ENCODE measurements at places on chromosomes 5 and 9.
A peak's percentile ranks its signal among the peaks of the same experiment; 100 is the strongest.

GRCh38 chr5:63400079-63400478, 562.2 kb downstream of the HTR1A start:
- no peak for DNase-seq

GRCh38 chr5:163623986-163624385, 118.6 kb downstream of the MAT2B start:
- DNase-seq: no peak

- no peak for DNase-seq
Measured at GRCh38 chr5:80370390-80370789, 37.5 kb upstream of the ZFYVE16 start.

DNA sequence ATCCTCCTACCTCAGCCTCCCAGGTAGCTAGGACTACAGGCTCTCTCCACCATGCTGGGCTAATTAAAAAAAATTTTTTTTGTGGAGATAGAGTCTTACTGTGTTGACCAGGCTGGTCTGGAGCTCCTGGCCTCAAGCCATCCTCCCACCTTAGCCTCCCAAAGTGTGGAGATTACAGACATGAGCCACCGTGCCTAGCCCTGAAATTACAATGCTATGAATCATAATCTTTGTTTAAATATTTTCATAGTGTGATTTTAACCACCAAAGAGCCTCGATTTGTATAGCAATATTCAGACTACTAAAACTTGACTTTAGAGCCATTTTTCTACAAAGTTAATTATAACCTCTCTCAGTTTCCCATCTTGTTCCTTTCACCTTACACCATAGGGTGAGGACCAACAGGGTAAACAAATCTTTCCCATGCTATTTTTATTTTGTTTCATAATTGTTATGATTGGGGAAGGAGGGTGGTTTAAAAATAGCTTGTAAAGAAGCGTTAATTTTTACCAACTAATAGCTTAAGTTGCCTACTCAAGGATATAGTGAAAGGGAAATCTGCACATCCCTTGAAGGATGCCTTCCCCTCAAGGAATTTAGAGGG, 32.7 kb downstream of the UBE2D2 start:
- DNase-seq: no peak

GRCh38 chr5:172383191-172383802, 71.0 kb downstream of the SH3PXD2B start:
- no peak for DNase-seq

DNA sequence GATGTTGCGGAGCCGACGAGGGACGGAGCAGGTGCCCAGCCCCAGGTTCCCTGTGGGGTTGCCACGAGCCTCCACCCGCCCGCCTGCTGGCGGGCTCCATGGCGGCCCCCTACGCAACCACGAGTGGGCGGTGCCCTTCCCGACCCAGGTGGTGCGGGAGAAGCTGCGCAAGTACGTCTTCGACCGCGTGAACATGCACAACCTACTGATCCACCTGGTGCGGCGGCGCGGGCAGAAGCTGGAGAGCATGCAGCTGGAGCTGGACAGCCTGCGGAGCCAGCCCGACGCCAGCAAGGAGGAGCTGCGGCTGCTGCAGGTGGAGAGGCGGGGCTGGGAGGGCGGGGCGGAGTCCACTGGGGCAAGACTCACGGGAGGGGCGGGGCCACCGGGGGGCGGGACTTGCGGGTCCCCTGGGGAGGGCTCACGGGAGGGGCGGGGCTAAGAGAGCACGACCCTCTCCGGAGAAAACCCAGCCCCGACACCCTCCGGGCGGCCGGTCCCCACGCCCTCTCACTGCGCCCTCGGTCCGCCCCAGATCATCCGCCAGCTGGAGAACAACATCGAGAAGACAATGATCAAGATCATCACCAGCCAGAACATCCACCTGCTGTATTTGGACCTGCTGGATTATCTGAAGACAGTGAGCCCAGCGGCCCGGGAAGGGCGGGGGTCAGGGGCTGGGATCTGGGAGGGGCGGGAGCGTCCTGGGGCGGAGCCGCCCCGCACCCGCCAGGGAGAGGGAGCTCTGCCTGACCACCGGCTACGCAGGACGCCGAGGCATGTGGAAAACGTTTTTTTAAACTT, 3.9 kb downstream of the CCDC183 start:
- DNase-seq: peak; percentile 84

DNA sequence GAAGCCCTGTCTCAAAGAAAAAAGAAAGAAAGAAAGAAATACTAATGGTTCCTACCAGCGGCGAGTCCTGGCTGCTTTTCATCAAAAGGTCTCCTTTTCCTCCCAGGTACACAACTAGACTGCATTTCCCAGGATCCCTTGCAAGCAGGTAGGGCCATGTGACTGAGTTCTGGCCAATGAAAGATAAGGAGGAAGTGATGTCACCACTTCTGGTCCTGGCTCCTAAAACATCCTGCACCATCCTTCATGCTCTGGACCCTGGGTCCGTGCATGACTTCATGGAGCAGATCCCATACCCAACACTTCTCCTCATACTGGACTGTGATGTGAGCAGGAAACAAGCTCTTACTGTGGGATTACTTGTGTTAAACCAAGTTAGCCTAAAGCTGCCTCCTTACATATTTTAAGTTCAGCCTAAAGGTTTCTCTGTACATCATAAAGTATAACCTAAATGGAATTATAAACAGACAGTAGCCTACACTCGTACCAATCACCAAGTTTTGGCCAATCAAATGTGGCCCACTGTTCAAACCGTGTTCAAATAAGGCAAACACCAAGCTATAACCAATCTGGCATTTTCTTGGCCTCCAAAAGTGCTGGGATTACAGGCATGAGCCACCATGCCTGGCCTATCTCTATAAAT, 30.2 kb upstream of the FUBP3 start:
- no peak for DNase-seq

DNA sequence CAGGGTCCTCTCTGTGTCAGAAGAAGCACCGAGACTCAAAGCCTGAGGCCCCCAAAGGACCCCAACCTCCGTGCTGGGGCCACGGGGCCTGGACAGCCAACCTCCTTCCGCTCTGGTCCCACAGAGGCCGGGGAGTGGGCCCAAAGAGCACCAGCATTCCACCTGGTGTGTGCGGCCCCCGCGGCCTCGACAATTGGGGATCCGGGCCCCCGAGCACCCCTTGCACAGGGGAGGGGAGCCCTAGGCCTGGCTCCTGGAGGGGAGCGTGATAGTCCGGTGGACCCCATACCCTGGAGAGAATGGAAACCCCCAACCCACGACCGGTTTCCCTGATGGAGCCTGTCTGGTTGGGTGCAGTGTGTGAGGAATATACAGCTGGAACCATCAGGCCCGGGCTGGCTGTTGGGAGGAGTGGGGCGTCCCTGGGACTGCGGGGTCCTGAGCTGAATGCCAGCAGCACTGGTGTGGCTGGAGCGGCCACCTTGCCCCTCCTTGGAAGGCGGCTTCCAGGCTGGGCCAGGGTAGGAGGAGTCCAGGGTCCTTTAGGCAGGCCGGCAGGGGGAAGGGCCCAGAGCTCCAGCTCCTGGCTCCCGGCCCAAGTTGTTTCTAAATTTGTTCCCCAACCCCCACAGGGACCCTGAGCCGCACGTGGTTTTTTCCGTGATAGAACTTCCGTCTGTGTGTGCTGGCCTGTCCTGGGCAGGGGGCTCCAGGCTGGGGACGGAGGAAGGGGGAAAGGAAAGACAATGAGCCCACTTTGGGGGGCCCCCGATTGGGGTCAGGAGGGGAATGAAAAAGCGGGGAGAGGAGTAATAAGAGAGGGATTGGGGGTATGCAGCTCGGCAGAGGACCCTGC, 825 bp upstream of the TOR4A start:
- no peak for DNase-seq

DNA sequence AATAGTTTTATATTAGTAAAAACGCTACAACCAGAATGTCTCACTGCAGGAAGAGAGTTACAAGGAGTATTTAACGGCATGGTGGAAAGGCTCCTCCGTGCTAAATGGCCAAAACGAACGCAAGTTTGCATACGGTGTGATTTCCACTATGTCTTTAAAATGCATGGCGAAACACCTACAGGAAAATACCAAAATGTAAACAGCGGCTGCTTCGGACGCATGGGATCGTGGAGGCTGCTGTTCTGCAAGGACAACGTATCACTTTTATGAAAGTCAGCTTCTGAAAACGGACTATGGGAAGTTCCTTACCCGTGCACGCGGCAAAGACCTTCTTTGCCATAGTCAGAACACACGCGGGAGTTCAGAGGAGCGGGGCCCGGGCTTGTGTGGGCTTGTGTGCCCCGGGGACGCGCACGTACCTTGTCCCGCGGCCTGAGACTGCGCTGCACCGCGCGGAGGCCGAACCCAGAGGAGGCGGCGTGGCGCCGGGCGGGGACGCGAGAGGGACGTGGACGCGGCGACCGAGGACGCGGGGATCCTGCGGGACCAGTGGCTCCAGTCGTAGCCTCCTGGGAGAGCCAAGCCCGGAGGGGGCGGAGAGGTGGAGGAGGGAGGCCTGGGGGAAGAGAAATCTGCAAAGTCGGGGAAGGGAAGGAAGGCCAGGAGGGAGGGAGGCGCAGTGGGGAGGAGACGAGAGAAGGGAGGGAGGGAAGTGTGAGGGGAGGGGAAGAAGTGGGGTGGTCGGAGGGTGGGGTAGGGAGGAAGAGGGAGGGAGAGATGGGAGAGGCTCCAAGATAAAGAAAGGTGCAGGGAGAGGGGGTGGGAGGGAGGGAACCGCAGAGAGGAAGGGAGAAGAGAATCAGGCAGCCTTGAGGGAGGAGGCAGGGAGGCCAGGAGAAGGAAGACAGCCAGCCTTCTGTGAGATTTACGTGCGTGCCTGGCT, at the start of gene CMBL:
CMBL (minus strand) TSS at position 697 of the 943 bp plus-strand sequence. CDS start 17,140 bp downstream, outside the sequence.
- DNase-seq: peak; percentile 20

GRCh38 chr5:77486344-77486962, 5.7 kb downstream of the WDR41 start:
- DNase-seq: no peak

GRCh38 chr9:124038790-124039633, 27.4 kb downstream of the LHX2 start:
- DNase-seq: no peak

DNA sequence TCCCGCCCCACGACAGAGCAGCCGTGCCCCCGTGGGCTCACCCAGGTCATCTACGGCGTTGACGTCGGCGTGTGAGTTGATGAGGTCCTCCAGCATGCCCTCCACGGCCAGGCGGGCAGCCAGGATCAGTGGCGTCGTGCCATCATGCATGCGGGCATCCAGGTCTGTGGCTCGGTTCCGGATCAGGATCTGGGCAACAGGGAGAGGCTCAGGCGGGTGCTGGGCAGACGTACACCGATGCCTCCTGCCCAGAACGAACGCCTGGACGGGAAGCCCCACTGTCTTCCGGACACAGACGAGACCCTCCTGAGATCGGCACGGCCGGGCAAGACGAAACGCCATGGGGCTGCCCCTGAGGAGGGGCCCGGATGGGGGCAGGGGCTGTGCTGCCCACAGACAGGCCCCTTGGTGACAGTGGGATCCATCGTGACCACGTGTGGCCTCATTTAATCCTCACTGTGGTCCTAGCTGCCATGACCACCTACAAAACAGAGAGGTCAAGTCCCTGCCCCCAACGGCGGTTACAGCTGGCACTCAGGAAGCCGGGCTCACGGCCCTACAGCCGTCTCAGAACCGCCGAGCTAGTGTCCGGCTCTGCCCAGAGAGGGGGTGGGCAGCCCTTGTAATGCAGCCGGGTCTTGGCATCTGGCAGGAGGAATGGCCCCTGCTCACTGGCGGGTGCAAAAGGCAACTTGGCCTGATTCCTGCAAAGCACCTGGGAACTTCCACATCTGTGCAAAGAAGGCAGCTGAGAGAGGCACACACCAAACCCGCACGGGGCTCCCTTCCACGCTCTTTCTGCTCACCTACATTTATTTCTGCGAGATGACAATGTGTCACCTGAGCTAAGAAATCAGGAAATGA, 16.5 kb upstream of the SEC16A start:
- no peak for DNase-seq

GRCh38 chr5:133469252-133469651, 143.1 kb downstream of the FSTL4 start:
- DNase-seq: no peak

DNA sequence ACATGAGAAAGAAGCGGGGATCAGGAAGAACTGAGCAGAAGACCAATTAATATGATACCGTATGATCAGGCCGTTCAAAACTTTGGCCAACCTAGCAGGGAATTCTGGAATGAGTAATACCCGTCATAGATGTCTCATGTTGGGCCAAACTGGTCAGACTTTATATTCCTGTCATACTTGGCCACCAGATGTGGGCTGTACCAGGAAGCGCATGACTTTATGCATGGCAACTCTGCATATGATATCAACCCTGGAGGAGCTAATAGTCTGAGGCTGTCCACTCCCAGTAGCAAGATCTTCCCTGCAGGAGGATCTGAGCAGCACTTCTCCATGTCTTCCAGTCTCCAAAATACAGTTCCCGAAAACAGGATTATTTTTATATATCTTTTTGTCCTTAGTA, 68.5 kb upstream of the NAA35 start:
- DNase-seq: no peak

DNA sequence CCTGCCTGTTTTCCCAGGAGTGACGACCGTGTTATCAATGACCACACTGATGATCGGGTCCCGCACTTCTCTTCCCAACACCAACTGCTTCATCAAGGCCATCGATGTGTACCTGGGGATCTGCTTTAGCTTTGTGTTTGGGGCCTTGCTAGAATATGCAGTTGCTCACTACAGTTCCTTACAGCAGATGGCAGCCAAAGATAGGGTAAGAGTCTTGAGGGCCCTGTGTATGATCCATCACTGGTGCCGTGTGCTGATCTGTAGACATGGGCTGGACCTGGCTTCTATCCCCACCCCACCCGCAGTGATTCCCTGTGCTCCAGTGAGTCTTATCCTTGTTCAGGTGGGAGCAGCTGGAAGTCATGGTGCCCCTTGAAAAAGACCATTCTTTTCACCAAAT, 26.0 kb downstream of the GABRP start:
- no peak for DNase-seq

DNA sequence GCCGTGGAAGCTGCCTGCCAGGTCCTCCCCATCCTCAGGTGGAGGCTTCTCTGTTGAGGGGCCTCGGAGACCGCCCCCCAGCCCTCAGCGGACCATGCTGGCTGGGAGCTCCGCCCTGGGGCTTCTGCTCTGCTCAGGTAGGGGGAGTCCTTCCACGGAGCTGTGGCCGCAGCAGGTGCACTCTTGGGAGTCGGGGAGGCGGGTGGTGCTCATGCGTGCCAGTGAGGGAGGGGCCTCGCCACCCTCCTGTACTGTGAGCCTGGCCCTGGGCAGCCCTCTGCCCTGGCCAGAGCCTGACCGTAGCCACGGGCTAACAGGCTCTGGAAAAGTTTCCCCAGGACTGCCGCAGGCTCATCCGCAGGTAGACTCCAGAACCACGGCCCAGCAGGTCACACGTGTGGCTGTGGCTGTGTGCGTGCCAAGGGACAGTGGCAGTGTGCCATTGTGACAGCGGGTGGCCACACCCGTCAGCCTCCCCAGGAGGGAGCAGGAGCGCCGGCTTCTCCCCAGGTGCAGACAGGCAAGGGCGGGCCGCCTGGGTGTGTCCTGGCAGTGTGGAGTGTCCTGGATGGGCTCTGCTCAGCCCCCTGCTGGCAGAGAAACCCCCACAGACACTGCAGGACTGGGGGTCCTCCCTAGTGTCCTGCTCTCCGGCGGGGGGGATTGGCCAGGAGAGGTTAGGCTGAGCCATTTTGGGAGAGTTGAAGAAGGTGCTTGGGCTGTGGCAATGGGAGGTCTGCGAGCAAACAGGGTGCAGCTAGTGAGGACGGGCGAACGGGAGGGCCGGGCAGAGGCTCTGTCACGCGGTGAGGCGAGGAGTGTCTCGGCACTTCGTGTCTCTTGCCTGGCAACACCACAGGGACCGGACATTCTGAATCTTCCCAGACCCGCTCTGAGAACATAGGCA, 29.5 kb downstream of the TPPP start:
- no peak for DNase-seq

- no peak for DNase-seq
Measured at GRCh38 chr5:23216345-23216744, 291.1 kb upstream of the PRDM9 start.

Measured in activated naive CD4-positive, alpha-beta T cell treated with Interleukin-2 at 50 U/mL for 16 hours (primary cell).